ENCODE measurements at places on chromosomes 13 and 19. TPM values are rescaled to one million over a fixed set of nuclear protein-coding genes. Genes with fewer than 3 reads are reported as not detected.

GRCh38 chr19:54469496-54469934, 3.6 kb downstream of the CDC42EP5 start:
- DNase-seq: no peak

GRCh38 chr13:63972328-63972727, 2556.7 kb upstream of the PCDH20 start:
- no peak for DNase-seq

DNA sequence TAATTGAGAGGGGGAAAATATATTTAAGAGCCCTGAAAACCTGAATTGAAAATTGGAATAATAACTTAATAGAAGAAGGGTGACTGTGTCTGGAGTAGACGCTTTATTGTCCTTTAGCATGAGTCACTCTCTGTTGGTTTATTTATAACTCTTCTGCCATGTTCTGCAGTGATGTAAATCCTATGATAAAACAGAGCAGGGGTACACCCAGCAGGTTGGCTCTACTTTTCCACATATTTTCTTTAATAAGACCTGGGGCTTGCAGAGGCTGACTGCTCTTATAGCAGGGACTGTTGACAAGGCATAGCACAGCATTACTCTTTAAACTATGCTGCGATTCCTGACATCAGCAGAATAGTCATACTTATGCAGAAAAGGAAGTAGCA, 389.9 kb upstream of the PCDH9 start:
- DNase-seq: no peak

DNA sequence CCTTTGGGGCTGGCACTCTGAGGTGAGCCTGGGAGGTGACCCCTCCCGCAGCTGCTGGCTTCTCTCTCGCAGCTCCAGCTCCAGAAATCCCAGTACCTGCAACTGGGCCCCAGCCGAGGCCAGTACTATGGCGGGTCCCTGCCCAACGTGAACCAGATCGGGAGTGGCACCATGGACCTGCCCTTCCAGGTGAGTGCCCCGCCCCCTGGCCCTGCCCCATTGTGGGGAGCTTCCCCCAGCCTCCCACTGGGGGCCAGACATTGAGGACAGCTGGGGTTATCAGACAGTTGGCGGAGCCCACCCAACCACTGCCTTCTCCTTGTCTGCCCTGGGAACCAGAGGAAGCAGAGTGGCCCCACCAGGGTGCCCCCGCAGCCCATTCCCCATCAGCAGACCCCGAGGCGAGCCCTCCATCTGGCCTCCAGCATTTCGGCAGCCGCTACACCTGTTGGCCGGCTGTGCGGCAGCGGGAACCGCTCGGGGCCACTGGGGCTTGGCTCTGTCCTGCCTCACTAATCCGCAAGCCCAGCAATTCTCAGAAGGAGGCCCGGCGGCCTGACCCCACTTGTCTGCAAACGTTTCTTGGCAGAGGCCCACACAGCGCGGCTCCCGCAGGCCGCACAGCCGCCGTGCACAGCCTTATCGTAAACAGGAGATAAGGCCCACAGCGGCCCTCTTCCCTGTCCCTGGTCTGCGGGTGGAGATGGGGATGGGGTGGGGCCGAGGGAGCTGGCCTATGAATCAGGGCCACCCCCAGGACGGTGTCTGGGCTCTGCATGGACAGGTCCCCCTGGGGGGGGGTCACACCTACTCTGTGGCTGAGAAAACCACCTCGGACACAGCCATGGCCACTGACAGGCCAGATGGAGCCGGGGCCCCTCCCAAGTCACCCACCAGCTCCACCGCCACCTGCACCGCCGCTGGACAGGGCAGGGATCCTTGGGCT, 48.0 kb downstream of the COMP start:
- no peak for DNase-seq

GRCh38 chr13:44695520-44695919, 119.4 kb upstream of the TSC22D1 start:
- DNase-seq: no peak

- no peak for DNase-seq
Measured at GRCh38 chr13:76879883-76880270, 6.3 kb downstream of the KCTD12 start.

Gene ZNF382
- 7.1 TPM for total RNA-seq

Gene PSG7
- total RNA-seq: not detected

Gene MRPS31
- total RNA-seq: 9.8 TPM

All from GM23248 (cell line).